ENCODE measurements at places on chromosomes 5 and 9.

GRCh38 chr5:139774980-139775661, 20.5 kb upstream of the PSD2 start:
- peak; percentile 78 for DNase-seq

GRCh38 chr9:27248702-27249101, 48.2 kb downstream of the EQTN start:
- no peak for DNase-seq

- DNase-seq = no peak
Observed at GRCh38 chr5:86686046-86686445, 68.3 kb downstream of the COX7C start.

GRCh38 chr9:17509701-17510100, 69.2 kb upstream of the SH3GL2 start:
- no peak for DNase-seq

- DNase-seq = no peak
Observed at GRCh38 chr5:130350131-130350530, 445.9 kb downstream of the CHSY3 start.
